ENCODE measurements at places on chromosomes 7 and 10.

DNA sequence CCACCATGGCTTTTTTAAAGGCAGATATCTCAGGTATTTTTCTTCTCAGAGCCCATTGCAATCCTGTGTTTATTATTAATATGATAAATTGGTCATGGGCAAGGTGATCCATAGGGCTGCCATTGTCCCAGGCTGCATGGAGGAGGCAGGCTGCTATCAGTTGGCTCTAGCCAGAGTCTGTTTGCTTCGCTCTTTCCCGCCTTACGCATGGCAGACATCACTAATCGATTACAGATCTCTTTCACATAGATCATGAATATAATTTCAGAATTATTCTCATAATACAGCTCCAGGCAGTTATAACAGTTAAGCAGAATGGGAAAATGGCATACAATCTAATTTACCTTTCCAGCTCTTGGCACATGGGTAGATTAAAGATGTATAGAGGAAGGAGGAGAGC lies 30.4 kb upstream of the HABP2 start:
- no peak for DNase-seq

DNA sequence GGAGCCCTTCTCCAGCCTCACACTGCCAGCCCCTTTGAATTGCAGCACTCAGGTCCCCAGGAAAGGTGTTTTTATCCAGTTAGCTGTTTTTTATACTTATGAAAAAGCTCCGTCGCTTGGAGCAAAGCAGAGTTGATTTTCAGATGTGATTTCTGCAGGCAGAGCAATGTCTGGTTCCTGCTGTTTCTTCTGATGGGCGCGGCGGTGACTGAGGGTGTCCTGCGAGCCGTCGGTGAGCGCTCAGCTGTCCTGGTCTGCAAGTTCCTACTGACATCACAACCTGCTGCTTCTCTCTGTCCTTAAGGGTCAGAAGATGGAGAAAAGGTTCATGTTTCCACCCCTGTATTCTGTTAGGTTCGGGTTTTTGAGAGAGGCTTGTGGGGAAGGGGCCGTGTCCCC lies 109.6 kb upstream of the FAM20C start:
- DNase-seq: no peak

DNA sequence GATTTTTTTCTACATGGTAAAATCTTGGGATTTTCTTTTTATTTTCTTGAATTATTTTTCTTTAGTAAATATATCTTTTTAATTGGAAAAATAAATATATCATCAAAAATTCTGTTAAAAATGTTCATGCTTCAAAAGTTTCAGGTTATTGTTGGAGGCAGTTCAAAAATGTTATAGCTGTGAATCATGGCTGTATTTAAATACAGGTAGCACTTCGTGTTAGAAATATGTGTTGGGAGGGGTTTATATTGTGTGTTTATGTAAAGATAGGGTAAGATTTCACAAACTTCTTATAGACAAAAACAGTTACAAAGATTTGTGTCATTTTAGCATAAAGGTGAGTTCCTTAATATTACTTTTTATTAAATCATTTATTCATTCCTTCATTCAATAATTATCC lies 60.4 kb downstream of the HDAC9 start:
- no peak for DNase-seq

DNA sequence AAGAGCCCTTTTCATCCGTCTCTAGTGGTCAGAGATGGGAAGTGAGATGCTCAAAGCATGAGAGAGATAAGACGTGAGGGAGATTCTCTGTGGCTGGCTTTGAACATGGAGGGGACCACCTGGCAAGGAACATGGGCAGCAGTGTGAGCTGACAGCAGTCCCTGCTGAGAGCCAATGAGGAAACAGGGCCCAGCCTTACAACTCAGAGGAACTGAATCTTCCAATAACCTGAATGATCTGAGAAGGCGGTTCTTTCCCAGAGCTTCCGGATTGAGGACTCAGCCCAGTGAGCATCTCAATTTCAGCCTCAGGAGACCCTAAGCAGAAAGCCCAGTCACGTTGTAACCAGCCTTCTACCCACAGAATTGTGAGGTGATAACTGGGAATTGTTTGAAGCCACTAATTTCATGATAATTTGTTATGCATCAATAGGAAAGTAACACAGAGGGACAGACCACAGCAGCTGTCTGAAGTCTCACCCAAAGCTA lies 33.9 kb upstream of the IKZF1 start:
- DNase-seq: no peak

DNA sequence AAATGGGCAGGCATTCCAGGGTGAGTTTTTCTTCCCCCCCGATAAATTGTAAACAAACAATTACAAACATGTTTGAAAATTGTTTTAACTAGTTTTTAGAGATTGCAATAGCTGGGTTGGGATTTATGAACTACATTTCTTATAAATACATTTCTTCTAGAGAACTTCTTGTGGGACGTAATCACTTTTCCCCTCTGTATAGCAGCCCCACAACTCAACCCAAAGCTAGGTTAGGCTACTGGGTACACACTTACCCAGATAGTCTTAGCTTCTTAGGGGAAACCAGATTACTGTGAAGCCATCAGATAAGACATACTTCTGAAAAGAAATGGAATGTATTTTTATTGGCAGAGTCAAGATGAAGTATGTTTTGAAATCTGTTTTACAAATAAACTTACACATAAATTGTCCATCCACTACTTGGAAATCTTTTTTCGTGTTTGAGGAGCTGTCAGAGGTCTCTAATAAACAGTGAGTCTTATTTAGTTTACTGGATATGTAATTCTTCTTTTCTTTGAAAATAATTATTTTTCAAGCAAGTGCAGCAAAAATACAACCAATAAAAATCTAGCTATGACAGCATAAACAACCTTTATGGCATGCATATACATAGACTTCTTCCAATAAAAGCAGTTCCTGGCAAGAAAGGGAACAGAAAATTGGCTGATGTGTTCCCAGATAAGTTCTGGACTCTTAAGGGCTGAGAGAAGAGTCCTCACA lies 8.0 kb upstream of the GLRX3 start:
- no peak for DNase-seq

- no peak for DNase-seq
Measured at GRCh38 chr7:133742709-133743538, 384.2 kb upstream of the LRGUK start.

- no peak for DNase-seq
Measured at GRCh38 chr7:111535142-111535870, 27.0 kb downstream of the IMMP2L start.

DNA sequence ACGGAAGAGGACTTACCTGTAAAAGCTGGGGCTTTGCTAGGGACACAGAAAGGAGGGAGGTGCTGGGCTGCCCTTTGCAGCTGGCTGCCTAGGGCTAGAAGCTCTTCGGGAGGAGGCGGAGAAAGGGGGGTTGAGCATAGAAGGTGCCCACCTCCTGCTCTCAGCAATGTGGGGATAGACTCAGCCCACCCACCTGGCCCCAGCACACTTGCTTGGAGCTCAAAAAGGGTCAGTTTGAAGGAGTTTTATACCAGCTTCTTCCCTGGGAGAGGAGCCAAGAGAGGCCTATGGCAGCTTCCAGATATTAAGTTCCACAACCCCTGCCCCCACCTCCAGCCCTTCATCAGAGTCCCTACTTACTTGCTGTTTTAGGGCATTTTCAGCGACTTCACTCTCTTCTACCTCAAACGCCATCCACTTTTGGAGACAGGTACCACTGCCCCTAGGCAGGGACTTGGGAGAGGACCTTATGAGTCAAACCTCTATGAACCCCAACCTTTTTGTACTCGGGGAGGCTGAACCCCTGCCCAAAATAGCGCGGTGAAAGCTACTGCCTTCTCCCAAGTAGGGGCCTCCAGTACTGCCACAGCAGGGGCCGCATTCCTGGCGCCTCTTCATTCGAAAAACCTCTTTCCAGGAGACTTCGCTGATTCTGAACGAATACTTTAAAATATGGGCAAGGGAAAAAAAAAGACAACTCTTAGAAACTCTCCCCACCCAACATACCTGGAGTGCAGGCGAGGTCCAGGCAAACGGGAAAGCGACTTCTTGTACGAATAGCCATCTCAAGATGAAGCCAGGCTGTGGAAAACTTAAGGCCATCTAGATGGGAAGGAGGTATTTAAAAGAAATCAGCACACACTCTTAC lies 1.2 kb upstream of the EVX1 start:
- DNase-seq: no peak

- DNase-seq: no peak
Measured at GRCh38 chr7:2445047-2445446, 31.2 kb downstream of the GRIFIN start.

GRCh38 chr10:123751342-123752134 lies 85.4 kb downstream of the GPR26 start:
- DNase-seq: no peak

- DNase-seq: no peak
Measured at GRCh38 chr7:120742372-120742771, 115.6 kb downstream of the TSPAN12 start.

GRCh38 chr10:90111671-90112070 lies 410.3 kb downstream of the KIF20B start:
- DNase-seq: no peak

GRCh38 chr7:17312641-17313040 lies 14.2 kb downstream of the AHR start:
- DNase-seq: no peak

GRCh38 chr10:91242940-91243339 lies 22.5 kb downstream of the PCGF5 start:
- no peak for DNase-seq

GRCh38 chr7:12287901-12288300 lies 76.8 kb downstream of the TMEM106B start:
- no peak for DNase-seq

GRCh38 chr10:36002445-36002844 lies 360.3 kb upstream of the FZD8 start:
- no peak for DNase-seq

DNA sequence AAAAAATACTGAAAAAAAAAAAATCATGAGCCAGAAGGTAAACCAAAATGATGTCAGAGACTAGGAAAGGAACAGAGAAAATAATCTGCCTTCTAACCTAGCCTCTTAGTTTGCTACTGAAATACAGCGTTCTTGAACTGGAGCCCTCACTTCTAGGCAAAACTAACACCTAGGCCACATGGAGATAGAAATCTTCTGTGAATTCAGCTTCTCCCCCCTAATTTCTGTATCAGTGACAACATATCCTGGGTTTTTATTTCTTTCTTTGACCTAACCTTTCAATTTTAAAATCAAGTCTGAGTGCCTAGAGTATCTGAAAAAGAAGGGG lies 100.1 kb upstream of the GLCCI1 start:
- no peak for DNase-seq

DNA sequence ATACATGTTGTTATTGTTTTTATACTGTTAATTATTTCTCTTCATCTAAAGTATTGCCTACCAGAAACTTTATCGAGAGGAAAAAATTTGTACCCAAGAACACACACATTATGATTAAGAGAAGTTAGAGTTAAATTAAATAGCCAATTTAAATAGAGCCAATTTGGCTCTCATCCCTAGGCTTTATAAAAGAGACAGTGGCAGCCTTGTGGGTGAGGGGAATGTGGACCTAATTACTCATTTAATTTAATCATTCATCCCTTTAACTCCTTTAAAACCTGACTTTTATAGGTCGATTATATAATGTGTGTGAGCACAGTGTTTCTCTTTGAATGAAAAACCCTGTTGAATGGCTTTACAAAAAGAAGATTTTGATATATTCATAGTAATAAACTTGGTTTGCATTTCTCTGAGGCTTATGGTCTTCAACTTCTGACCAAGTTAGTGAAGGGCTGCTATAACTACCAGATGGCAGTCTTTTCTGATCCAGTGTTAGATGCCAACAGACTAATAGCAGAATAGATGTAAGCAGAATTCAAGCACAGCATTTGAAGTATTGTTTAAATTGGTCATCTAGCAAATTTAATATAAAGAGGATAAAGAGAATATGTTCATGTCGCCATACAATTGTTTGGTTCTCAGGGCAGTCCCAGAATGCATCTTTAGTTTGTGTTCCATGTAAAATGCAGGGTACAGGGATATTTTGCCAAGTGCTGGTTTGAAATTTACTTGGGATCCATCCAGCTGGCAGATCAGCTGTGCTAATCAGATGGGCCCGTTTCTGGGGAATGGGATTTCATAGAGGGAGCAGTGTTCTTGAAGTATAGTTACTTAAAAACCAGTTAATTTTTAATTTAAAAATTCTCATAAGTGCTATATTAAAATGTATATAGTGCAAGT lies 25.3 kb downstream of the ADD3 start:
- DNase-seq: no peak

DNA sequence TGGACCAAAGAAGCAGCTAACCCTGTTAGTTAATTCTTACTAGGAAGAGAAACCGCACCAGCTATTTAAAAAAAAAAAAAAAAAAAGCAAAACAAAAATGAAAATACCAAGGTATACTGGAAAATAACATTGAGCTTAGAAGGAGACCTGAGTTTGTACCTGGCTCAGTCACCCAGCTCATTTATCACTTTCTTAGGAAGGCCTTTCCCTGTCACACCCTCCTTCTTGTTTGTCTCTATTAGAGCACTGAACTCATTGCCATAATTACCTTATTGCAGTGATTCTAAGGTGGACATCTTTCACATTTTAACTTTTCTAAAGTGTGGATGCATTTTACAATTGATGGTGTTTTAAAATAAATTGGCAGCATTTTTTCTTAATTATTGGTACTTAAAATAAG lies 24.1 kb downstream of the UBE2D1 start:
- no peak for DNase-seq

DNA sequence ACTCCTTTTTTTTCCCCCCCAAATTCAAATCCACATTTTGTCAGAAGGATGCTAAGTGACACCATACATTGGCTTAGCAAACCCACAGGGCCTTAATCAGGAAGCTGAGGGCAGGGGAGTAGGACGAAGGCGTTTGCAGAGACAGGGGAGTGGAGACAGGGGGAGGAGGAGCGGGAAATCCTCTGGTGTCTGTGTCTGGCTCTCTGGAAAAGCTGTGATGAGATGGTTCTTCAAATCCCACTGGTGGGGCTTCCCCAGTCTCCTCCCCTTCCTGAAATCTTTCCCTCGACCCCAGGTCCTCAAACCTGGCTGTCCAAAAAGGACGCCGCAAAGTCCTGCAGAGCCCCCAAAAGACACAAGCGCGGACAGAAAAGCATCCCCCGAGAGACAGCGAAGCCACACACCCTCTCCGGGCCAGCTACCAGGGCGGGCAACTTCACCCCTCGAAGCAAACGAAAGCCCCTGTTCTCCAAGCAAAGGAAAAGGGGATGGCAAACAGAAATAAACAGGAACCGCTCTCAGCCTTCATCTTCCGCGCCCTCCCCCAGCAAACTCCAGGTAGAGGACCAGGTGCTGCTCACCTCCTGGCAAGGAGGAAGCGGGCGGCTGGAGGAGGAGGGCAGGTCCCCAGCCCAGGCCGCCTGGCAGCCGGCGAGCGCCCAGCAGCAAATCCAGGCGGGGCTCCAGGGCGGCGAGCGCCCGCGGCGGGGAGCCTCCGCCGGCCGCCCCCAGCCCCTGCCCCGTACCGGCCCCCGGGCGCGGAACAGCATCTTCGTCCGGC lies 520 bp downstream of the ELAPOR2 start:
- DNase-seq: peak; percentile 42

GRCh38 chr7:22952306-22953015 lies 61.5 kb downstream of the HYCC1 start:
- no peak for DNase-seq

GRCh38 chr10:73810735-73811465 lies 498 bp downstream of the NDST2 start:
- no peak for DNase-seq

DNA sequence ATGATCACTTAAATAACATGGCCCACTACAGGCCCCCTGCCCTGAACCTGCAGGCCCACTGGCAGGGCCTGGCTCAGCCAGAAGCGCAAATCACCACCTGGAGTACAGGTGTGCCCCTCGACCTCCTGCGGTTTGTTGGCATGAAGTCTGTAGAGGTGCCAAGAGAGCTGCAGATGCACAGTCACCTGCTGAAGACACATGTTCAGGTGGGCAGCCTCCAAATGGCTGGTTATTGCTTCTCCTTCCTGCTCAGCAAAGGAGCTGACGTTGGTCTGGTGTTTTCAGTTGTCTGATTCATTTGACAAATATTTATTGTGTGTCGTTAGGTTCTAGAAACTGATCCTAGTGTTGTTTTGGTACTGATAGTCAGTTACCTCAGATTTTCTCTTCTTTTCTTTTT lies 29.0 kb downstream of the DHTKD1 start:
- no peak for DNase-seq
